ENCODE measurements at places on chromosomes 16 and 17.

- DNase-seq = no peak
Observed at GRCh38 chr17:7922269-7922844, 6.3 kb upstream of the RNF227 start.

GRCh38 chr17:12744298-12744697 is 45.0 kb upstream of the ARHGAP44 start:
- DNase-seq = no peak

DNA sequence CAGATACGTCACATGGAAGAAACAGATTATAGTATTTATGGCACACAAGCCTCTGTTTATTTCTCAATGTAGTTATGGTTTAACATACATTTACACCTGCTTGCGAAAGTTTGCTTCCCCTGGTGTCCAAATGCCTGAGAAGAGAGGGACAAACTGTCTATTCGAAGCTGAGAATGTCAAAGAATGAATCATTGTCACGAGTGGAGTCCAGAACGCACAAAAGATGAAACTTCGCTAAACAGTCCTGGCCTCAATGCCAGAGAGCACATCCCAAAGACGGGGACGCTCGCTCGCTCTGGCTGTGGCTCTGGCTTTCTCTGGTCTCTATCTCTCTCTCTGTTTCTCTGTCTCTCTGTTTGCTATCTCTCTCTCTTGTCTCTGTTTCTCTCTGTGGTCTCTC is 298.8 kb downstream of the FOXL1 start:
- no peak for DNase-seq

- no peak for DNase-seq
Observed at GRCh38 chr17:70658317-70658716, 489.0 kb downstream of the KCNJ2 start.

GRCh38 chr16:78235168-78235800 is 135.8 kb downstream of the WWOX start:
- peak; percentile 80 for DNase-seq

DNA sequence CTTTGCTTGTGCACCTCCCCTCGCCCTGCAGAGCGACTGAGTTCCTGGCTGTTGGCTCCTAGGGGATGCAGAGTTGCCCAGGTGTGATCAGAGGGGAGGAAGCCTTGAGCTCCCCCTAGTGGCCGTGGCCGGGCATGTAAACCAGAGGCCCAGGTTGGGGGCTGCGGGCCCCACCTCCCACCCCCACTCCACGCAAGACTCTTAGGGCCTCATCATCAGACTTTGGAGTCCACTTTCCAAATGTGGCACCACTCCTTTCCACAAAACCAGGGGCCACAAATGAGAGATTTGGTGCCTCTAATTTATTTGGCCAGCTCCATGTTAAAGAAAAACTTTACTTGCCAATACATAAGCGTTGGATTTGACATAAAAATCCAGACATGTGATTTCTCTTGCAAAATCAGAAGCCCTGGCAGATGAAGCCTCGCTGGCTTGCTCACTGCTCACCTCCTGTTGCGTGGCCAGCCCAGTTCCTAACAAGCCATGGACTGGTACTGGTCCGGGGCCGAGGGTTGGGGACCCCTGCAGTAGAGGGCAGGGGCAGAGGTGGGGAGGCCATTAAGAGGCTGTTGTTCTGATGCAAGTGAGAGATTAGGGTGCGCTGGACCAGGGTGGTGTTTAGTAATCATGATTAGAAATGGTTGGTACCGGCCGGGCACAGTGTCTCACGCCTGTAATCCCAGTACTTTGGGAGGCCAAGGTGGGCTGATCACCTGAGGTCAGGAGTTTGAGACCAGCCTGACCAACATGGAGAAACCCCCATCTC is 28.7 kb upstream of the GAS7 start:
- peak; percentile 9 for DNase-seq

- DNase-seq = no peak
Observed at GRCh38 chr17:41992576-41992975, 24.7 kb downstream of the DNAJC7 start.

DNA sequence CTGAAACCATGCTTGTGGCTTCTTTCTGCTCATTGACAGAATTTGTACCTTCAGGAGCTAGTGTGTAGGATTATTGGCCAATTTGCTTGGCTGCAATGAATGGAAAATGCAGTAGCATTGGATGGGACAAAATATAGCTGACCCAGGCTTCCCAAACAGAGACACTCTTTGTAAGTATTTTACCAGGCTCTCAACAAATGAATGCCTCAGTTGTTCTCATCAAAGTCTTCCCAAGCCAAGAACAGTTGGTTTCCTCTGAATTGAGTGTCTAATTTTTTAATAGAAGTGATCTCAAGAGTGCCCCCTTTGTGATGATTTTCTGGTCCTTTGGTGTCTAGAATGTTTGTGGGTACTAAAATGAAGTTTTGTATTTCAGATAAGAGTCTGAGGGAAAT is 140.9 kb downstream of the SHISA9 start:
- no peak for DNase-seq

DNA sequence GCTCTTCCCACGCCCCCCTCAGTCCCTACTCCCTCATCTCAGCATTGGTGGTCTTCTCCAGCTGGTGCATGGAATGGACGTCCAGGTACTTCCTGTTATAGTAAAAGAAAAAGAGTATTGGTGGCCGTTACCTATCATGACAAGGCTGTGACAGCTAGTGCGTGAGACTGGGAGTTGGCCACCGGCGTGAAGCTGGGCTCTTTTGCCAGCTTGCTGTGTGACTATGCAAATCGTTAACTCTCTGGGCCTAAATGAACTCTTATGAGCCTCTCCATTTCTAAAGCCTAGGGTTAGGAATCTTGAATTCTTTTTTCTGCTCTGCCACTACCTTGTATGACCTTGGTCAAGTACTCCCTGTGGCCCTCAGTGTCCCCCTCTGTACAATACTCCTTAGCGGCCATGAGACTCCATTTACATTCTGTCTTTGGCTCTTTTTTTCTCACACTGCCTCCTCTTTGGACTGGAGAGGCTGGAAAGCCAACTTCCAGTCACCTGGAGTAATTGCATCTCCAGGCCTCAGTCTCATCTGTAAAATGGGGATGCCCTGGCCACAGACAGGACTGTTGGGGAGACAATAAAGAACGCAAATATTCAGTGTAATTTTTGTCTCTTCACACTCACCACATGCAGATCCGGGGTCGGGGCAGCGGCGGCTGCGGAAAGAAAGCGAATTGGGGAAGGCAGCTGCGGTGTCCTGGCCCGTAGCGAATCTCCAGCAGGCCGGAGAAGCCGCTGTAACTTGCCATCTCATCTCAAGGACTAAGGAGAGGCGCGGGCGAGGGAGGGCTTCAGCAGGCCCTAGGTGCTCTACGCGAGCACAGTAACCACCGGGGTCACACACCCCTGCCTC is 1.1 kb downstream of the CFAP119 start:
- no peak for DNase-seq

GRCh38 chr17:17892731-17893130 is 55.9 kb upstream of the SREBF1 start:
- DNase-seq = no peak

- no peak for DNase-seq
Observed at GRCh38 chr16:3606441-3606840, 5.0 kb downstream of the SLX4 start.

- DNase-seq = peak; percentile 86
Observed at GRCh38 chr17:82418001-82418986, at the start of the genes HEXD and OGFOD3. TSS of gene HEXD (plus strand) at chr17:82418347. CDS start at chr17:82419800, 1,453 bp downstream. TSS of gene OGFOD3 (minus strand) at chr17:82418586. CDS start at chr17:82418485, 101 bp downstream.

Data from HAP-1 (cell line).